ENCODE measurements at places on chromosomes 3 and 15.

DNA sequence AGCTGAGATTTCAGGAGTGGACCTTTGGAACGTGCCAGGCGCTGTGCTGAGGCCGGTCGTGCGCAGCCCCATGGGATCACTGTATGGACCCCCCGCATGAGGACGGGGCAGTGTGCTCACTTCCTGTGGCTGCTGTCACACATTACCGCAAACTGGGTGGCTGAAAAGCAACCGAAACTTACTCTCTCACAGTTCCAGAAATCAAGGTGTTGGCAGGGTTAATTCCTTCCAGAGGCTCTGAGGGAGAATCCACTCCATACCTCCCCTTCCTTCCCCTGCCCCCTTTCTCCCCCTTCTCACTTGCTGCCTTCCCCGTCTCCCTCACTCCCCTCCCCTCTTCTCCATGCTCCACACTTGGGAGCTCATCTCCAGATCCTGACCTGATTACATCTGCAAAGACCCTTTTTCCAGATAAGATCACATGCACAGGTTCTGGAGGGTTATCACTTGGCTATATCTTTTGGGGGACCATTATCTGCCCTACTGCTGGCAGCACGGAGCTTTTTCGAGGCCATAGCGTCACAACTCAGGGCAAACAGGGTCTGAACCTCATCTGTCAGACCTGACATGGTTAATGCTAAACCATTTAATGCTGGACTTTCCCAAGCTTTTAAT, 41.2 kb downstream of the KLF13 start:
- no peak for DNase-seq

GRCh38 chr3:114587986-114588385, 294.2 kb downstream of the TIGIT start:
- DNase-seq, result no peak

GRCh38 chr15:98187549-98187948, 227.0 kb downstream of the ARRDC4 start:
- no peak for DNase-seq

DNA sequence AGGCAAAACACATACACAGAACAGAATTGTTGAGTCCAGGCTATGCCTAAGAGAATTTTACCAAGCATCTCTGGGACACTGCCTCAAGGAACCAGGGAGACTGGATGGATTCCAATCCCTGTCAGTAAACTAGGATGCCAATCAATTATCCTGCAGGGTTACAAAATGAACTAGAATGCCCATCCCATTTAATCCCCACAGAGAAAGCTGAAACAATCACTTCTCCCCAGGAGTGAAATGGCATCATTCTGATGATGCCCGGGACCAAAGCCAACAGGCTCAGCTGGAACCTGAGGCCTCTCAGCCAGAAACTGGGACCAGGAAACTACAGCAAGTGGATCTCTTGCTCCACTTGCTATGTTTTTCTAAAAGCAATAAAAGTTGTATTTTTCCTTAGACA, 130.0 kb upstream of the TJP1 start:
- no peak for DNase-seq

DNA sequence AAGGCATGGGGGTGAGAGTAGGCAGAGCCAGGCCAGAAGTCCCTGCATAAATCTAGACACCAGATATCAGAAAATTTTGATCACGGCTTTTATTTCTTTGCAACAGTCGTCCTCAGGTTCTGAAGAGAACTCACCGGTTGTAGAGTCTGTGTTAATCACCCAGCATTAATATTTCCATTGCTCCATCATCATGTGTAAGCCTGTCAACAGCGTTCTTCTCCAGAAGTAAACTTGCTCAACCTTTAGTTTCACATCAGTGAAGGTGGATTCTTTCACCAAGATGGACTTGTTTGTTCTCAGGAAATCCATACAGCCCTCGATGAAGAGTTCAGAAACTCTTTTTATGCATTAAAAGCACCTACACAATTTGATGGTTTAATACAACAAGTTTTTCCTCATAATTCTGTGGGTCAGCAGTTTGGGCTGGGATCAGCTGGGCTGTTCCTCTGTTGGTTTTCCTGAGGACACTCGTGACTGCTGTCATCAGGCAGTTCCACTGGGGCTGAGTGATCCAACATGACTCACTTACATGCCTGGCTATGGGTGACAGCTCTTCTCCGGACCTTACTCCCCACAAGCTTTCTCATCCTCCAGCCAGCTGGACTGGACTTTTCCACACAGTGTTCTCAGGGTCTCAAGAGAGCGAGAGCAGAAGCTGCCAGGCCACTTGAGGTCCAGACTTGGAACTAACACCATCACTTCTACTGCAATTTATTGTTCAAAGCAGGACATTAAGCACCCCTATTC, 303.4 kb downstream of the ZNF621 start:
- no peak for DNase-seq

DNA sequence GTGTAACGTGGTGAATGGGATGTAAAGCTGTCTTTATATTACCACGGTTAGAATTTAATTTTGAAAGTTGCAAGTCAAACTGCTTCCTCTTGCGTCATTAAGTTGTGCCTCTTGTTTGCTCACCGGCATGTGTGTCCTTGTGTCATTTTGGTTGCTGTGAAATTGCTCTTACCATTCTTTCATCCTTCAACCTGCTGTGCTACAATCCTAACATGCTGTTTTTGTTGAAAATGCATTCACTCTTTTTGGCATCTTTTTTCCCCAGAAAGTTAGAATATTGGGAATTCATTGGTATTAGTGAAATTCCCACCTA, 164.7 kb downstream of the PGPEP1L start:
- no peak for DNase-seq

Measured in stimulated activated CD4-positive, alpha-beta T cell treated with anti-CD3 and anti-CD28 coated beads, TNF-alpha, amount 100 ng/mL, for 4 hours (primary cell).